ENCODE measurements at places on chromosomes 16 and 17. TPM values are rescaled to one million over a fixed set of nuclear protein-coding genes. Genes with fewer than 3 reads are reported as not detected.

The GAS2L2 gene
- 0.33 TPM for total RNA-seq

The CPNE7 gene
- 2.0 TPM for total RNA-seq

The GNG13 gene
- total RNA-seq: 3.8 TPM

The AOC2 gene
- 44.6 TPM for total RNA-seq

The TMIGD1 gene
- not detected for total RNA-seq

The TMEM100 gene
- total RNA-seq: 10.3 TPM

The FOXC2 gene
- total RNA-seq: 2.8 TPM
